ENCODE measurements at places on chromosomes 12 and 14.

DNA sequence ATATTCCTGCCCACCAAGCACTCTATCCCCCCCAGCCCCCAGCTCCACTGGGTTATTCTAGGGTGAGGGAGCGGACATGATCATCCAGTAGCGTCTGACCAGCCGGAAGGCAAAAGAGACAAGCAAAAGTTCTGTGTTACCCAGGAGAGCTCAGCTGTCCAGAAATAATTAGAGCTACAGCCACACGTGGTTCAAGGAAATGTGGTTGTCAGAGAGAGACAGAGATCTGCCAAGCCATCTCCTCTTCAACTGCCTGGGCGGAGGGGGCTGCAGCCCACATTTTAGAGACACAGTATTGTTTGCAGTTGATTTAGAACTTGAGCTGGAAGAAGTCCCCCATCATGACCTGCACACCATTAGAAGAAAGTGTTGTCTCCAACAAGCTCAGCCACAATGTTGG is 30.4 kb downstream of the DAO start:
- no peak for DNase-seq

DNA sequence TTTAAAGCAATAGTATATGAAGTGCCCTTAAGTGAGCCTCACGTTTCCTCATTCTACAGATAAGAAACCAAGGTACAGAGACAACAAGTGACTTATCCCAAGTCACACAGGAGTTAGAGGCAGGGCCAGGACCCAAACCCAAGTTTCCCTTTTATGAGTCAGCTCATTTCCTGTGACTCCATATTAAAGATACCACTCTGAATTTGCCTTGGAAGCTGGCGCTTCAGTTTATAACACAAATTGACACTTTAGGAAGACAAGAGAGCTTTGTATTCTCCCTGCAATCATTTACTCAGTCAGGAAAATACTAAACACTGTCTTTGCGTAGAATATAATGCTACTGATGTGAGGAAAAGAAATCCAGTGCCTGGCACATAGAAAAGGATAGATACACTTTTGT is 43.2 kb downstream of the MYBPC1 start:
- no peak for DNase-seq

- no peak for DNase-seq
These were observed 383.3 kb downstream of the ALG10 start for GRCh38 chr12:34405286-34406227.

DNA sequence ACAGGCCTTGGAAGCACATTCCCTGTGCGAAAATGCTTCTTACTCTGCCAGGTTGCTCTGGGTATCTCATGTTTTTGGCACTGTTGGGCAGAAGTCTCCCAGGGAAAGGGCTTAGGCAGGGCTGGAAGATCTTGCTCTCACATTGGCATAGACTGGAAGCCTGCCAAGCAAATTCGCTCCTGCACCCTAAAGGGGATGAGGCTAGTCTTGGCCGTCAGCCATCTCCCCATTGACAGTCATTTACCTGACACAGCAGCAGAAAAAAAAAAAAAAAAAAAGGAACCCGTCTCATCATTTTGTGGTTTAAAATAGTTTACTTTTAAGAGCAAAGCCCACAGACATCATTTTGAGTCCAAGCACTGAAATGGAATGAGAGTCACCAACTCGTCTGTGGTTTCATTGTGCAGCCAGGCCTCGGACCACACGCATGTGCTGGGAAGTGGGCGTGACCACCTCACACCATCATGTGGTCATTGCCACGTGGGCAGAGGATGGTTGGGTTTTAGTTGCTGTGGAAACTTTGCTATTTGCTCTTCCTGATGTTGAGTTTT is 84.8 kb downstream of the NRXN3 start:
- DNase-seq = no peak

DNA sequence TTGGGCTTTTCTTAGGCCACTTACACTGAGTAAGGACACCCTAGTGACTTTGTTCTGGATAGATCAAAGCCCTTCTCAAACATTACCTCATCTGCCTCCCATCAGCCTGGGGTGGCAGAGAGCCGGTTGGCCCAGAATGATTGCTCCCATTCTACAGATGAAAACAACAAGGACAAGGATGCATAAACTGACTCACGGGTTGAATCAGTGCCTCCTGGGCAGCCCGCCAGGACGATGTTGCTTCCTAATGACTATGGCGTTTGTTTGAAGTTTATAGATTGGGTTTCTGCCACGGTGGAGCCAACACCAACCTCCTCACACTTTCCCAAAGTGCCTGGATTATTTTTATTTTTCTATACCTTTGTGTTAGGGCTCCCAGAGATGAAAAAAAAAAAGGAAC is 3.6 kb upstream of the VRK1 start:
- DNase-seq = no peak

DNA sequence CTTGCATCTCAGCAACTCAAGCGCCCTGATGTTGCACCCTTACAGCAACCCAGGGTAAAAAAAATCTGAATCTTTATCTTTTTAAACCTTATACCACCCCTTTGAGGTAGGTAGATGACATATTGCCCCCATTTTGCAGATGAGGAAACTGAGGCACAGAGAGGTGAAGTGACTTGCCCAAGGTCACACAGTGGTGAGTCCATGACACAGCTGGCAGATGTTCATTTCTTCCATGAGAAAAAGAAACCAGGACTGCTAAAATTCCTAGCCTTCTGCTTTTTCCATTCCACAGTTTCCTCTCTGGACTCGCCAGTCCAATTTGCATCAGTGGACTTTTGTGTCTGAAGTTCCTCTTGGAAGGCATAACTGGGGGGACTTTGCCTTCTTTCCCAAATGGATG is 79.3 kb downstream of the IGF1 start:
- DNase-seq = no peak

DNA sequence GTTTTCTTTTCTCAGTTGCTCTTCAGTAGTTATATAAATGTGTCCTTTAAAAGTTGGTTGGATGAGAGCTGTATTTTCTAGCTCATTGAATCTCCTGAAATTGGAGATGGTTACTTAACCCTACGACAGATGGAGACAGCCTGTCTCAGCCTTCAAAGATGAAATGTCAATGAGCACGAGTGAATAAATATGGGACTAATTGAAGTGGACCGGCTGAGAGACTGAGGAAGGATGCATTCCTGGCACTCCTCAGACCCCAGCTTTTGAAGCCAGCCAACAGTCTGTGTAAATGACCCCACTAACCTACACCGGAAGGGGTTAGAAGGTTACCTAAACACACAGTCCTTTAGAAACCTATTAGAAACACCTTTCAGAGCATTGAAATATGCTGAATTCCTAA is 46.6 kb downstream of the PDZRN4 start:
- no peak for DNase-seq

DNA sequence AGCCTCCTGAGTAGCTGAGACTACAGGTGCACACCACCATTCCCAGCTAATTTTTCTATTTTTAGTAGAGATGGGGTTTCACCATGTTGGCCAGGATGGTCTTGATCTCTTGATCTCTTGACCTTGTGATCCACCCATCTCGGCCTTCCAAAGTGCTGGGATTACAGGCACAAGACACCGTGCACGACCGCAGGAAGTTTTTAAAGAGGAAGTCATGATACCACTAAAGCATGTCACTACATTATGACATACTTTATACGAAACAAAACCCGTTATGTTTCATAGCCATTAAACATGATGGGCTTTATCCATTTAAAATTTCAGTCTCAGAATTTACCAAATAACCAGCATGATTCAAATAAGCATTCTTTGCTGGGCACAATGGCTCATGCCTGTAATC is 83.8 kb upstream of the DUSP6 start:
- DNase-seq = no peak

DNA sequence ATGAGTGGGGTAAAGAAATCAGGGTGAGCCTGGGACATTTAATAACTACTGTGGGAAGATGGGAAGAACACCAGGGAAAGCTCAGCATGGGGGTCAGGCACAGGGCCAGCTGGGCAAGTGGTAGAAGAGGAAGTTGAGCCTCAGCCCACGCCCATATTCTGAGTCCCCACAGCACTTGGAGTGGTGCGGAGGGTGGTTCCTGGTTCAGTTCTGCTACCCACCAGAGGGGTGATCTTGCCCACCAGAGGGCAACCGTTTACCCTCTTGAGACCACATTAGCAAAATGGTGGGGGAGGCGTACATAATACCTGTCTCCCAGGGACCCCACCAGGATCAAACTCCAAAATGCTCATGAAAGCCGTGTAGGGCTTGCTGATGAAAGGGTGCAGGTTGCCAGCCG is 16.8 kb upstream of the ANKRD33 start:
- DNase-seq = no peak

GRCh38 chr14:72688990-72689671 is 204.8 kb downstream of the DPF3 start:
- DNase-seq = no peak
